ENCODE measurements at places on chromosomes 5 and 9.

- no peak for DNase-seq
Measured at GRCh38 chr5:80934751-80935150, 25.4 kb upstream of the RASGRF2 start.

DNA sequence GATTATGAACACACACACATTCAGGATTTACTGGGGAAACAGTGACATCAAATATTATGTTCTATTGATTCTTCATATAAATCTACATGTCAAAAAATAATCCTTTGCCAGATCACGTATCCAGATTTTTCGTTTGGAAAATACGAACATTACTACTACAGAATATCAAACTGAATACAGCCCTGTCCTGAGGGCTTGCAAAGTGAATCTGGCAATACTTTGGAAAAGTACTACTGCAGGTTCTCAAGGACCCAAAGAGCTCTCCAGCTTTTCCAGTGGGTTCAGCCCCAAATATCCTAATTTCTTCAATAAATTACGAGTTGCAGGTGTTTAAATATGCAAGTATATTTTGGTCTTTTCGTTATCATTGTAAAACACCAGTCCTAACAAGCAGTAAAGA is 411 bp upstream of the NDUFS4 start:
- DNase-seq, result no peak

GRCh38 chr5:120228262-120229031 is 235.7 kb upstream of the PRR16 start:
- DNase-seq, result no peak

DNA sequence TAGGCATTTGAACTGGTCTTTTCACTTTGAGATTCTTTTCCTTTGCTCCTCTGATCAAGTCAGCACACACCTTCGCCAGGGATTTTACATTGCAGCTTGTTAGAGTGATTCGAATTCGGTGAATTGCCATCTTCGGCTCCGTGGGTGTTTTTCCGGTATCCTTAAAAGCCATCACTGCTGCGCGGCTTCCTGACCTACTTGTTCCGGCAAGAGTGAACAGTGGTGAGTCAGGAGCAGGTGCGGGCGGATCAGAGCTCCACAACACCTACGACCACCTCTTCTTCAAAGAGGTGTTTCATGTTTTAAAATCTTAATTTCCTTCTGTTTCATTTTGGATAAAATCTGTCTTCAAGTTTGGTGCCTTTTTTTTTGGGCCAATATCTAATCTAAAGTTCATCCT is 134.6 kb downstream of the TMC1 start:
- DNase-seq, result no peak

GRCh38 chr5:117494188-117494587 is 919.6 kb upstream of the SEMA6A start:
- DNase-seq, result no peak

- DNase-seq, result no peak
Measured at GRCh38 chr5:126515337-126515736, 79.7 kb downstream of the ALDH7A1 start.

GRCh38 chr9:112629671-112630485 is 88.0 kb downstream of the INIP start:
- DNase-seq, result no peak

DNA sequence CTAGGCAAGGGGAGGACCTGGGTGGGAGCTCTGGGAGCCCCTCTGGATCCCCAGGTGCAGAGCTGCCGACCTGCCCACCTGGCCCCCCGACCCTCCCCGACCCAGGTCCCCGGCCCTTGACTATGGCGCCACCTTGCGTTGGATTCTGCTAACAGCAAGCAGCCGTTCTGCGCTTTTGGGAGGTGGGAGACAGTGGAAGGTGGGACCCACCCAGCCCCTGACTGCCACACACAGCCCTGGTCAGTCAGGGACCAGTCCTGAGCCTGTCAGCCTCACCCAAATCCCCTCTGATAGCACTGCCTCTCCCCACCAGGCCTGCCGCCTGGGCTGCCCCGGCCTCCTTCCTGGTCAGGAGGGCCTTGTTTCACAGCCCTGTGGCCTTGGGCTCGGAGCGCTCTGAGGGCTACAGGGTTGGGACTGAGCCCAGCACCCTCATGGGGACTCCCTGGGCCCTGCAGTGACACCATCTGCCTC is 77.9 kb downstream of the HMCN2 start:
- no peak for DNase-seq

DNA sequence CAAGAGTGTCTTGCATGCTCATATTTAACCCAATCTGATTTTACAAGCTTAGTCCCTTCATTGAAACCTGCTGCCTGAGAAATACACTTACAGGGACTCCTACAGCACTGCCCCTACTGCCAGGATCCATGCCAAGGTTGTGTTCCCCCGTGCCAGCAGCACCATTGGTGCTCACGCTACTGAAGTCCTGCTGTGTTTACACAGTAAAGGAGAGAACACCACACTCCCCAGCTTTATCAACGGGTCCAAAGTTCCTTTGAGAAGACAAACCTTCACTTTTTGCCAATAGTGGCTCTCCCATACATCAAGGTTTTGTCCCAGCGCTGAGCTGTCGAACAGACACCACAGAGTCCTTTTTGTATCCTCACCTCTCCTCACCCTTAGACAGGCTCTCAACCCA is 155.1 kb upstream of the WWC1 start:
- DNase-seq, result no peak

Measured in stimulated activated CD4-positive, alpha-beta T cell treated with anti-CD3 and anti-CD28 coated beads, Interleukin-1b, Interleukin-23, amount 100 ng/mL, for 1 hour (primary cell).